IMR-90 (cell line): ENCODE measurements at places on chromosomes 2 and 18. TPM values are rescaled to one million over a fixed set of nuclear protein-coding genes. Genes with fewer than 3 reads are reported as not detected.
A peak's percentile ranks its signal among the peaks of the same experiment; 100 is the strongest.

The TDRD15 gene
- not detected in 2 replicates for total RNA-seq

DNA sequence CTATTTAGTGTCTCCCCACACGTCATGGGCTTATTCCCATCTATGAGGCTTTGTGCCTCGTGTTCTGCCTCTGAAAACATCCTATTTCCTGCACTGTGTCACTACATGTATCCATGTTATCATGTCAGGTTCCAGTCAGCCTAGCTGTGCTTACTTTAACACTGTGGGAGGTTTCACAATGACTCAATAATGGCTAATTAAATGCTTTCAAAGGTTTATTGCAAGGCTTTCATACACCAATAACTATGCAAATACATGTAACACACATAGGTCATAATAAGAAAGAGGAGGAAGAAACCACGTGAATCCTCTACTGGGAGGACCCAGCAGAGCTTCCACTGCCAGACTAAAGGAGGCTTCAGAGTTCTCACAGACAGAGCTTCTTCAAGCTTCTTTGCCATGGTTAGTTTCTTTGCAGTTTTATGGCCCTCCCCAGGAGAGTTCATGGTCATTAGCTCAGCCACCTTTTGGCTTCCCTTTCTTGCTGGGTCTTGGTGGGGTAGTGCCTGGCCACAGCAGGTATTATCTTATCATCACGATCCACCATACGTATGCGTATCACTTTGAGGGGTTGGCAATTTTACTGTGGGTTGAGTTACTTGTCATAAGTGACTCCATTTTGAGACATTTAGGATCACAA, 5.1 kb upstream of the COLEC12 start:
- DNase-seq = no peak

The AQP12B gene
- total RNA-seq = not detected in 2 replicates

GRCh38 chr2:61834893-61835292, 19.0 kb downstream of the FAM161A start:
- peak; percentile 33 for DNase-seq

GRCh38 chr2:197871780-197872456, 67.5 kb downstream of the PLCL1 start:
- no peak for DNase-seq

GRCh38 chr18:32259553-32259952, 69.7 kb downstream of the MEP1B start:
- DNase-seq = no peak

GRCh38 chr2:3433776-3434400, 54.4 kb downstream of the TRAPPC12 start:
- DNase-seq = no peak

GRCh38 chr18:8989855-8990254, 112.6 kb upstream of the NDUFV2 start:
- DNase-seq = no peak

- DNase-seq = no peak
These were observed 49.9 kb upstream of the EML6 start for GRCh38 chr2:54673501-54673998.

DNA sequence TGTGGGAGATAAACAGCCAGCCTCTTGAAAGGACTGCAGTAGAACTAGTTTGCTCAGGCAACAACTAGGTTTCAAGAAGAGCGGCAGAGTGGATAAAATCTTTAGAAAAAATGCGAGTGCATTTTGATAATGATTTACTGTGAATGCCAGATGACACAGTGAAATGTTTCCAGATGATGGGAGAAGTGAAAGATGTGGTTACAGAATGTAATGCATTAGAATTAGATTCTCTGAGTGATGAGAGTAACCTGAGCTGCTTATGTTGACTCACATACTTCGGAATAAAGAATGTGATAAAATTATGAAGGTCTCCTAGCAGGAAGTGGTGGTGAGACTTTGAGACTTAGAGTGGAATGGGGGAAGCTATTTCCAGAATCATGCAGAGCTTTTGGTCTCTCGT, 184.3 kb downstream of the GULP1 start:
- peak; percentile 62 for DNase-seq

GRCh38 chr18:35705988-35706387, 124.4 kb downstream of the GALNT1 start:
- DNase-seq = no peak

DNA sequence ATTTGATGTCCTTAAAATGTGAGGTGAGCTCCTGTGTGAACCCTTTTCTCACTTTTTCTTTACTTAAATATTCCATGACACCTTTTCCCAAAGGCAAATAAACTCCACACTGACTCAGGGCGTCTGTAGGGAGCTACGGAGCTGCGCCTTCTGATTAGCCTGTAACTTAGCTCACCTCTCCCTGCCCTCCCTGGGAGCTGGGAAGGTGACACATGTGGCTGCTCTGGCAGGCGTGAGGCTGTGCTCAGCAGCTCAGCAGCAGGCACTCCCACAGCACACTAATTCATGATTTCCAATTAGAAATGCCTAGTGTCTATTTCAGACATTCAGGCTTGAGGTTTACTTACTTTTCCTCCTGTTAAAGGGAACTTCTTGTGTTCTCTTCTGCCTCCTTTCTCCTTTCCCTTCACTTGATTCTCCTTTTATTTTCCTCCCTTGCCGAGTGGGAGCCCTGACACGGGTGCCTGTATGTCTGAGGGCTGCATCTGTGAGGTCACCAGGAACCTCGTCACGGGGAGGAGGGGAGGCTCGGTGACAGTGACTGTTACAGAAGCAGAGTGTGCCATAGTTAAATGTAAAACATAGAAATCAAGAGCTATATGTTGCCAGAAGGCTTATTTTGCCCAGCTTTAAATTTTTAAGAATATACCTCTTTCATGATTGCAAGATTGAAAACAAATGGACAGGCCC, 437.1 kb downstream of the DCDC2C start:
- no peak for DNase-seq

- DNase-seq = no peak
These were observed 1.8 kb upstream of the ZEB2 start for GRCh38 chr2:144521686-144522085.

The TMEM198 gene
- under 0.01 and 0.18 TPM in 2 replicates for total RNA-seq

- DNase-seq = no peak
These were observed 66.5 kb downstream of the PXDN start for GRCh38 chr2:1677821-1678165.

- DNase-seq = no peak
These were observed 7.4 kb downstream of the DNAJB2 start for GRCh38 chr2:219286436-219287115.

GRCh38 chr18:4455113-4455811, at the start of gene DLGAP1:
Gene DLGAP1, minus strand, starts transcription at chr18:4455307.
- no peak for DNase-seq

DNA sequence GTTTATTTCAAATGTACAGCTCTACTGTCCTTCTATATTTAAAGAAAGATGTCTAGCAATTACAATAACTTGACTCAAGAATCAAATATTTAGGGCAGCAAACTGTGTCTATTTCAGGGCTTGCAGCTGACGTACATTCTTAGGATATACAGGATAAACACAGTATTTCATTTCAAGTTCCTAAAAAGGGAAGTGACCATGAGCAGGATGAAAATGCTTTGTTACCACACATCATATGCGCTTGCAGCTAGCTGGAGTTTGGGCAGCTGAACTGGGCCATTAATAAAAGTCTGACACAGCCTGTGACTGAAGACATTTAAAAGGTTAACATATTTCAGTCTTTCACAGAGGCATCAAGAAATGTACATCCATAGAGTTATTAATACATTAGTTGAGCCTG, 264.6 kb upstream of the TRIB2 start:
- peak; percentile 96 for DNase-seq

The PRKAG3 gene
- total RNA-seq = not detected in 2 replicates

The IL36B gene
- not detected in 2 replicates for total RNA-seq

DNA sequence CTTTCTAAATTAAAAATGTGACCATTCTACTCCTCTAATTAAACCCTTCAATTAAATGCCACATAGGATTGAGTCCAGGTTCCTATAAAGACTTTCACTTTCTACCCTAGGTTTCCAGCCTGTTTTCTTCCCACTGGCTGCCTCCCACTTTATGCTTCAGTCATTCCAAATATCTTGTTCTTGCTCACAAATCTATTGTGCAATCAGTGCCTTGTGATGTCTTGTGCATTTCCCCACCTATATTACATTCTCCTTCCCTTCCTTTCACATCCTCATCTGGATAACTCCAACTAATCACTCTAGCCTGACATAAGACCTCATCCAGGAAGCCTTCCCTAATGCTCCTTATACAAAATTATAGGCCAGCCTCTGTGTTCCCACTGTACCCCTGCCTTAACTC, 281.7 kb upstream of the LRATD1 start:
- no peak for DNase-seq

GRCh38 chr18:9156604-9157249, 20.1 kb downstream of the ANKRD12 start:
- DNase-seq = no peak

- no peak for DNase-seq
These were observed 106.1 kb upstream of the NETO1 start for GRCh38 chr18:72973841-72974240.

- no peak for DNase-seq
These were observed 34.6 kb upstream of the WDR75 start for GRCh38 chr2:189406586-189407233.

GRCh38 chr2:61451178-61451577, 19.7 kb downstream of the USP34 start:
- DNase-seq = no peak

The CCDC141 gene
- under 0.01 TPM in 1 of 2 replicates, not detected in the other for total RNA-seq

The CD8A gene
- total RNA-seq = not detected in 2 replicates

DNA sequence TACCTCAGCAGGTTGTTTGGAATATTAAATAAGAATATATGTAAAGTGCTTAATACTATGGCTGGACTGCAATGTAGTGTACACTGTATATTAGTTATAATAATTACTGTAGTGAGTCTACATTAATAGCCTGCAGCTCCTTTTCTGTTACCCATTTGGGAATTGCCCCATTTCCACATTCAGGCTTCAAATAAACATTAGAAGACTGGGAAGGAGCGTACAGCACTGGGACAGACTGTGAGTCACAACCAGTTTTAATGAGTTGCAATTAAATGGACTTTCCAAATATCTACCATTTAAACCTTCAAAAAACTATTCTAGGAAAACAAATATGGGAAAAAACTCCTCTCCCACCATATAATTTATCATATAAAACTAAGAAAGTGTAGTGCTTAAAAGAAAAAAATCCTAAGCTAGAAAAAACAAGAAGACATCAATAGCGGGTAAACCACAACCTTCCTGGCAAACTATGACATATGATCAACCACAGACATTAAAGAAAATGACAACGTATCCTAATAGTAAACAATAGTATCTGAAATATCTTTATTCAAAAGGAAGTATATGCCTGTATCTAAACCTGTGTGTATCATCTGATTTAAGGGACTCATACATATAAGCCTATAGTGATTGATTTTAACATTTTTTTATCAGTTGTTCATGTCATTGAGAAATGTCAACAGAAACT, 86.1 kb downstream of the TRIP12 start:
- peak; percentile 77 for DNase-seq

GRCh38 chr2:138897274-138897673, 117.1 kb upstream of the NXPH2 start:
- no peak for DNase-seq

GRCh38 chr2:33373986-33374385, 102.5 kb upstream of the RASGRP3 start:
- DNase-seq = peak; percentile 52

The RSAD2 gene
- total RNA-seq = not detected in 2 replicates

The AKAIN1 gene
- not detected in 2 replicates for total RNA-seq

The FAM117B gene
- total RNA-seq = 0.54 and 1.1 TPM in 2 replicates

- DNase-seq = no peak
These were observed 24.1 kb downstream of the GLI2 start for GRCh38 chr2:120759543-120760331.

- DNase-seq = peak; percentile 45
These were observed 30.8 kb downstream of the FBXO48 start for GRCh38 chr2:68436270-68436669.

DNA sequence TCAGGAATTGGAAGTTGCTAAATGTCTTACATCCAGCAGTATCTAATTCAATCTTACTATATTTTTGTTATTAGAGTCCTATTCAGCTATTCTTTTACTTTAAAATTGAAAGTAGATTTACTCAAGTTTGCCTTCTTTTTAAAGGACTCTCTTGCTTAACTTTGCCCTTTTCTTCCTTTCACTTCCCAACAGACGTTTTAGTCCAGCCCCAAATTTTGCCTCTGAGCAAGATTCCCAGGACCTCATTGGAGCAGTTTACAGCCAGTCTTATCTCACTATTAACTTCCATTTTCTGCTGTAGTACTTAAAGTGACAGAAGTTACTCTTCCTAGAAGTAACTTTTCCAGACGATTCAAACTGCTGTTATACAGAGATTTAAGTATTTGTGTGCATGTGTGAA, 1.7 kb upstream of the PRKD3 start:
- DNase-seq = peak; percentile 86

DNA sequence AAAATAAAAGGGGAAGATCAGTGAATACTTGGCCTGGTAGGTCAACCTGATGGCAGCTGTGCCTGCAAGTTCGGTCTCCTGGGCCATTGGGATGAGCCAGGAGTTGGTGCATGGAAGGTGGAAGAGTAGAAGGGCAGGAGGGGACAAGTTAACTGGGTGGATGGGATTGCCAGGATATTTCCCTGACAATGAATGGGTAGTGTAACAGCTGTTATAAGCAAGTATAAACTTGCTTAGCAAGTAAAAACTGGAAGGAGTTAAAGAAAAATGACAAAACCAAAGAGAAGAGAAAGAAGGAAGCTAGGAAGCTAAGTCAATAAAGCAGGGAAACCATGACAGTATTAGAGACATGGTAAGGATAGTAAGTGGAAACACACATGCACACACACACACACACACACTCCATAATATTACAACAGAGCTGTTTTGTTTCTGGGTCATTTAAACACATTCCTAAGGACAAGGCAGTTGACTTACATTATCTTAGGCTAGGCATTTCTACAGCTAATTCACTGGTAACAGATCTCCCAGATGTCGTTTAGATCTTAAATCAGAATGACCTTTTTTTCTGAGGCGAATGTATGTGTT, 29.7 kb downstream of the MEP1B start:
- DNase-seq = no peak

The SLC38A11 gene
- total RNA-seq = under 0.01 and 0.18 TPM in 2 replicates

GRCh38 chr18:68177807-68178702, 536.9 kb downstream of the TMX3 start:
- DNase-seq = peak; percentile 99

DNA sequence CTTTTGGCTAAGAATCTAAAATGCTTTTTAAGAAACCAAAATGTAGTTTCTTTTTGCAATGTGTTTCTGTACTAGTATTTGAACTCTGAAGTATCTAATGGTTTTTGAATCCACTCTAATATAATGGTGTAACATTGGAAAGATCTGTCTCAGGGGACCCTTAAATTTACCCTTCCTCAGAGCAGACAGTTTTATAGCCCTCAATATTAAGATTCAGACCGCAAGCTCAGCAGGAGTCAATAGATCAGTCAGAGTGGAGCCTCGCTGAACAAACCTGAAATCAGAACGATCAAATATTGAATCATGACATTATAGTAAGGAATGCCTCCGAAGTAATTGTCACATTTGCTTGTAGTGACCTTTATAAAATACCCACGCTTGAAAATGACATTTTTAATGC, 18.3 kb downstream of the SGPP2 start:
- no peak for DNase-seq

GRCh38 chr2:176902454-176902853, 310.1 kb upstream of the HNRNPA3 start:
- DNase-seq = no peak
